ENCODE measurements at places on chromosomes 2 and 18.

DNA sequence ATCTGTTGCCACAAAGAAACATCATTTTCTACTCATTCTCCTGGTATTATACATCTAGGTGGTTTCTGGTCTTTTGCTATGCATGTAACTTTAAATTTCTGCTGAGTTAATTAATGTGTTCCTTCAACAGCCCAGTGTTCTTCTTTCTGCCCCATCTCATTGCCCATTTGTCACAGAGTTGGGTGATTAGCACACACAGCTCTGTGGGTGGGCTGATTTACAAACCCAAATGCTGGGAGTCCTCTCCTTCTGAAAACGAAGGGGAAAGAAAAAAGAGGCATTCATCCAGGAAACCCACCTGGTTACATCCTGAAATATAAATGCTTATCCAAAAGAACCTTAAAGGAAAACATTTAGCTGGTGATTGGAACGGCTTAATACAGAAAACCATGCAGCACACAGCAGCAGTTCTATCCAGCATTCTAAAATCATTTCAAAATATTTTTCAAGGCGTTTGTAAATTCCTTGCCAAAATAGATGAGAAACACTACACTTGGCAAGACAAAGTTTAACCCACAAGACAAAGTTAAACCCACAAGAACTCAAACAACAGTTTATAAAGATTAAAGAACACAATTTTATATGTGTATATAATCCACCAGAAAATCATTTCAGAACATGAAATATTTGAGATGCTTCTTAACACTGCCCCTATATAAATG lies 177.9 kb downstream of the ANTXR1 start:
- DNase-seq = no peak

DNA sequence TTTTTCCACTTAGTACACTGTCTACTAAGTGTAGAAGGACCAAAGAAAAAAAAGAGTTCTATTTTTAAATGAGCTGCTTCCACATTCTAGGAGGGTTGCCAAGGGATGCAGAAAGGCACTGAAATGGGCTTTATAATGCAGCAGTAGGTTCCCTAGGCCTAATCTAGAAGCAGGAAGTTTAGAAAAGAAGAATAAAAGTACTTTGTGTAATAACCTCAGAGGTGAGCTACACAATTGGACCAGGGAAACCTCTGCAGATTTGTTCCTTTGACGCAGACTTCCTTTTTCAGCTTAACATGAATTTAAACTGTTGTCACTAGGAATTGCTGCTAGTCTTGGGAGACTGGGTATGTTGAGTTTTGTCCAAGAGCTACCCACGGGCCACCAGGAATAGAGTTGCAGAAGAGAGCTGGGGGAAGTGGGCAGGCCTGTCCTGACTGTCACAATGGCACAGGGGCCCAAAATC lies 34.6 kb upstream of the RAB1A start:
- no peak for DNase-seq

DNA sequence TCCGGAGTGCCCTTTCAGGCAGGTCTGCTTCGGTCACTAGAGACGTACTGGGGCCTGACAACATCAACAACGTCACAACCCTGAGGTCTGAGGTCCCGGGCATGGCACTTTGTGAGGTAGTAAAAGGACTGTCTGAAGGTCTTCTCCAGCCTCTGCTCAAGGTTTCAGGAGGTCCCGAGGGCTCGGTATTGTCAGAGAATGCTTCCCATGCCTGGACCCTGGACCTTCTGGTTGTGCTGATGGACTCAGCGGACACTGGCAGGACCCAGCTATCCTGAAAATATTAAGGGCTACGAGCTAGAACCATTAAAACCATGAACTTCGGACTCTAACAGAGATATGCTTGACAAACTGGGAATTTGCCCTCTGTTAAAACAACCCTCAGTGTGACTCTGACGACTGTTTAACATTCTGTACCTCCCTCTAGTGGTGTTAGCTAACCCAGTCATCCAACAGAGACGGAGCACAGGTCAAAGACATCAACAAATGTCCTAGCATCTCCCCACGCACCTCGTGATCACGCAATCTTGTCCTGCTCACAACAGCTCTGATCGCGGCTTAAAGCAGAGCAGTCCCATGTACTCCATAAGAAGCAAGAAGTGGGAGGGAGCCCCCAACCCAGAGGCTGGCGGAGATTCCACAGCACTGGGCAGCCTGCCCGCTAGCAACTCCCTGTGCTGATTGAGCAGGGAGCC lies 96.5 kb downstream of the CCDC93 start:
- DNase-seq = no peak

- no peak for DNase-seq
Observed at GRCh38 chr2:56687169-56687568, 503.4 kb downstream of the CCDC85A start.

GRCh38 chr2:73862987-73863386 lies 29.8 kb upstream of the ACTG2 start:
- no peak for DNase-seq

DNA sequence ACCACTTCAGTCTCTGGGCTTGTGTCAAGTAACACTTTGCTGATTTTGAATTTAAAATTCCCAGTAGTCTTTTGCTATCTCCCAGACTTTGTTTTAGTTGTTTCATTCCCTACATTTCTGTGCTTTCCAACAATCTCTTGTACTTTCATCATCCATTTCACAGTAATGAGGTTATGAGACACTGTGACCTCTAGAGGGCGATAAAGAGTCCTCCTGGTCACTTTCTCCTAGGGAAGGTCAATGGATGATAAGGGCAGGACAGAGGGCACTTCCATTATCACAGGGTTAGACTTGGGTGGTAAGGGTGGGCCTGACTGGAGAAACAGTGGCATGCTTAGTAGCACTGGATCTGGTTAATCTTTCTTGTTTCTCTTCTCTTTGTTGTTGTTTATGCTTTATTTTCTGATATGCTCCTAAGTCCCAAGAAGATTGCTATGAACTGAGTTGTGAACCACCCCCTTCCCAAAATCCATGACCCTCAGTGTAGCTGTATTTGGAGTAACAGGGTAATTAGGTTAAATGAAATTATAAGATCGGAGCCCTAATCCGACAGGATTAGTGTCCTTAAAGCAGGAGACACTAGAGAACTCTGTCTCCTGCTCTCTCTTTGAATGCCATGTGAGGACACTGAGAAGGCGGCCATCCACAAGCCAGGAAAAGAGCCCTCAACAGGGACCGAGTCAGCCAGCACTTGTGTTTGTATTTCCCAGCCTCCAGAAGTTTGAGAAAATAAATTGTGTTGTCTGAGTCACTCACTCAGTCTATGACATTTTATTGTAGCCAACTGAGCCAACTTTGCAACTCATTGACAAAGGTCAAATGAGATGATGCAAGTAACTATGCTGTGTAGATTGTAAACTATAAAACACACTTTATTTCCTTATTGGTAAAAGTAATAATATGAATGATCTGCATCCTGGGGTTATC lies 779.2 kb downstream of the CNTNAP5 start:
- peak; percentile 34 for DNase-seq

- DNase-seq = no peak
Observed at GRCh38 chr2:106065983-106066820, 127.9 kb downstream of the UXS1 start.

DNA sequence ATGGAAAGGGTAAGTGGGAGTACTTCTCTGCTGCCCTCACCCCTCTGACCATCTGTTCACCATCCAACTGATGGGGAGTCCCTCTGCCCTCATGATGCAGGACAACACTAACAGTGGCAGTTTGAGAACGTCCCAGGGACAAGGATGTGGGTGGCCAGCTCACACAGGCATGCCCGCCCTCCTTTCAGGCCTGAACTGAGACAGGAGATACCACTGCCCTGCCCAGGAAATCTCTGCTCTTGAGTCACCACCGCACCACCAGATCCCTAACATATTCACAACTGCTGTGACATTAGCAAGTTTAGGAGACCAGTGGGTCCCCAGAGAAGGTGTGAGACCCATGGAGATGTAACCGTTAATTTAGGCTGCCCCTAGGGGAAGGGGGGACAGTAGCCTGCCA lies 66.2 kb downstream of the TRAPPC8 start:
- DNase-seq = no peak

DNA sequence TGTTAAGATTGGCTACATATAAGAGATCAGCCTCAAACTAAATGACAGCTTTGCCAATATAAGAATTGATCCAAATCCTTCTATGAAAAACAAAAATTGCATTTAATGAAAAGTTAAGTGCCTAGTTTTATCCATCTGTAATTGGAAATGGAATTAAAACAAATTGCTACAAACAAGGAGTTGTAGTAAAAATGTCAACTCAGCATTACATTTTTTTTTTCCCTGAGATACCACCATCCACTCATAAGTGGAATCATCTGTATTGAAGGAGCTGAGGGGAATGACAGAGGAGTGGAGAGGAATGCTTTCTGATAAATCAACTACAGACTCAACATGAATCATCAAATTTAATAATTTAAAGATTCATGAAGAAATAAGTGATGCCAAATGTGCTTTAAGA lies 601.8 kb downstream of the TMEM182 start:
- DNase-seq = no peak
